ENCODE measurements at places on chromosomes 1 and 21.

GRCh38 chr1:66580081-66580480 is 46.1 kb downstream of the SGIP1 start:
- no peak for DNase-seq

GRCh38 chr1:165888552-165888920 is 61.1 kb downstream of the UCK2 start:
- no peak for DNase-seq

DNA sequence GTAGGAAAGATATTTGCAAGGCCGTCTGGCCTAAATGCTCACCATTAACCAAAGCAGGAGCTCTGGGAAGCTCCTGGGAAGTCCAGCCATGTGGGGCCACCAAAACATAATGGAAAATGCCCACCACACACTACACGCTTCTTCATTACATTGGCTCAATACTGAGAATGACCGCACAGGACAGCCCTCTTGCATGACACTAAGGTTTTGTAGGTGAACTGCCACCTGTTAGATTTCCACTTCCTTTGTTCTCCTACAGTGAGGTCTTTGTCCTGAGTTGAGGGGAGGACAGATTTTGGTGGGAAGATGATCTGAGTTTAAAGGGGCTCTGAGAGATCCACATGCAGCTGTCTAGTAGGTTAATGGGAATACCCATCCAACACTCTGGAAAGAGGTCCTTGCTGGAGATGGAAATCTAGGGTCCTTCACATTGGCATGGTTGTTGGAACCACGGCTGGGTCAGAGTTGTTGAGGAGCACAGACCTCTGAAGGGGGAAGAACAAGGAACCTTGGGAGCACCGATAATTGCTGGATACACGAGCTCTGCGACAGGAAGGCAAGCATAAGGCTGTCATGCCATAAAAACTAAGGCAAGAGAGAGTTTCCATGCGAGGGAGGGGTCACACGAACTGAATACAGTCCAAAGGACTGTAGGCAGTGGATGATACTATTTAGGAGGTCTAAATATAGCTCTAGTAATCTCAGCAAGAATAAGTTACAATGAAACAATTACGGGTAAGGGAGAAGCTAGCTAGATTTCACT is 105.5 kb upstream of the IRF2BP2 start:
- DNase-seq = no peak

GRCh38 chr1:167126811-167127210 is 32.9 kb downstream of the STYXL2 start:
- no peak for DNase-seq

- peak; percentile 8 for DNase-seq
These were observed 243.2 kb upstream of the RAB4A start for GRCh38 chr1:229027622-229028182.

DNA sequence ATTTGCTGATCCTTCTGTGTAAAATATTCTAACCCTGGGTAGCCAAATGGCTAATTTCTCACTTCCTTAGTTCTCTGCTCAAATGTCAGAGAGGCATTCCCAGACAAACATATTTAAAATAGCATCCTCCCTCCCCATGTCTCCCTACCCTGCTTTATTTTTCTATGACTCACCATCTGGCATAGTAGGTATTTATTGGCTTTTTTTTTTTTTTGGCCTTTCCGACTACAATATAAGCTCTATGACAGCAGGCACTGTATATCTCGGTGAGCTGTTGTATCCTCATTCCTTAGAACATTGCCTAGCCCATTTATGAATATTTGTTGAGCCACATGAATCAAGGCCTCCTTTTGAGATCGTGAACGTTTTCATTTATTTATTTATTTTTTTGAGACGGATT is 1.5 kb upstream of the NEK7 start:
- no peak for DNase-seq

- DNase-seq = no peak
These were observed 27.7 kb downstream of the CR1L start for GRCh38 chr1:207672522-207673130.

DNA sequence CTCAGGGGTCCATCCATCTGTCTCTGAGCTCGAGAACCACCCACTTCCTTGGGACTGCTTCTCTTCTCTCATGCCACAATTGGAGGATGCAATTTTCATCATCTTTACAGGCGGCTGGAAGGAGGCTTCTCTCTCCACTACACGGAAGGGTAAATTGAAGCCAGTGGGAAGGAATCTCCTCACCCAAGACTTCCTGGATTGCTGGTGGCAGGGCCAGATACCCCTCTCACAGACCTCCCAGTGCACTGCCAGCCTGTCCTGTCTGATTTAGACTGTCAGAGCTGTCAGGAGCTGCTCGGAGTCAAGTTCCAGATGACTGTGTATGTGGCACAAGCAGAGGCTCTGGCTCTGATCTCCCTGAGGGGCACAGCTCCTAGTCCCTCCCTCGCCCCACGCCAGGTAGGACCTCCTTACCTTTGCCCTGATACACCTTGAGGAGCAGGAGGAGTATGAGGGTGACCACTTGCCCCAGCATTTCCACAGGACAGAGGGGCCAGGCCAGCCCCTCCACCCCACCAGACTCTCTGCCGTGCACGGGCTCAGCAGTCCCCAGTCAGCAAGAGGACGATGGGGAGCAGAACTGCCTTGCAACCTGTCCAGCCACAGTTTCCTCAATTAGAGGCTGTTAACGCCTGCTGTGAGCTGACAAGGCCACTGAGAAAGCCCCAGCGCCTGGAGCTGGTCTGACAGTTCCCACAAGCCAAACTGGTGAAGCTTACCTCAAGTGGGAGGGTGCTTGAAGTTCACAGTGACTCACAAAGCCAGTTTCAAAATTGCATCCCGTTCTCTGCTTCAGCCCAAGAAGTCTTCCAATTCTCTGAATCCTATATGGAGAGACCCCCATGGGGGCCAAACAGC is at the start of gene CD244:
TSS of gene CD244 (minus strand) at position 685 of the 858 bp plus-strand sequence. CDS start at position 475, 210 bp downstream.
- peak; percentile 34 for DNase-seq

GRCh38 chr1:241844593-241844992 is 3.4 kb upstream of the EXO1 start:
- no peak for DNase-seq

- no peak for DNase-seq
These were observed 4.8 kb downstream of the RIPK4 start for GRCh38 chr21:41761934-41762635.

GRCh38 chr1:151728151-151729054 is 7.1 kb downstream of the RIIAD1 start:
- DNase-seq = no peak

DNA sequence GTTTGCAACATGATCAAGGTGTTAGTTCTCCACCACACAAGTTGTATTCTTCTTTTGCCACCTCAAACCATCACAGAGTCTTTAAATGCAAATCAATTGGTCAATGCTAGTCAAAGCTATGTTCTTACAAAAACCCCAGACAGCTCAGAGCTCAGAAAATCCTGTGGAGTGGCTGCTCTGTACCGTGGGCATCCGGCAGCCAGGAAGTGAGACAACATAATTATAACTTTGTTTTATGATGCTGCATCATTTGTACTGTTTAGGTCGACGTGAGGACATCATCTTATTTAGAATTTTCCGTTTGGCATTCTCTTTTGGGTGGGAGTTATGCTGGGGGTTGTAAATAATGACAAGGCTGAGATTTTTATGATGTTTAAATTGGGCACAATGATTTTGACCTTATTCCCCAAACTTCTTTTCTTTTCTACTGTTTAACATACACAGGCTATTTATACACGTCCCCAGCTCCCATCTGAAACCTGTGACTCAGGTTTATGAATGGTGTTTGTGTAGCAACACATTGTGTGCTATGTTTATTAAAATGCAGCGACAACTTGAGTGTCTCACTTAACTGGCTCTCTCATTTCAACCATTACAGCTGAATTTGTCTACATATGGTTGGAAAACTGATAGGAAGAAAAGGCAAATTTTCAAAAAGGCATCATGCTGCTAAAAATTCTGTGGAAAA is 124.0 kb downstream of the CNIH3 start:
- no peak for DNase-seq

GRCh38 chr1:158311066-158311465 is 20.3 kb downstream of the CD1B start:
- DNase-seq = no peak

DNA sequence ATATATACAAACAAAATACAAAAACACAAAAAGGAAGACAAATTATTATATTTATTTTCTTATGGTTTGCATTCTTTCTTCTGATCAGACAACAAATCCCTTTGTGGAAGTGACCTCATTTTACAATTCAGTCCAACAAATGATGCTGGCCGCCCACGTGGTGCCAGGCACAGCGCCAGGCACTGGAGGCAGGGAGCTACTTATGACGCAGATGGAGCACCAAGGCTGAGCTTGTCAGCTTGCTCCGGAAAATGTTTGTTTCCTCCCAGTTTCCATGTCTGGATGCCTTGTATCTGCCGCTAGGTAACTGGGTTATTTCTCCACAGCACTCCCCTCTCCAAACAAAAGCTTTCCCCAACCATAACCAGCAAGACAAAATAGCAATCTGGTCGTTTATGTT is 30.7 kb upstream of the CD34 start:
- no peak for DNase-seq

GRCh38 chr1:163837206-163837605 is 515.5 kb downstream of the NUF2 start:
- no peak for DNase-seq

DNA sequence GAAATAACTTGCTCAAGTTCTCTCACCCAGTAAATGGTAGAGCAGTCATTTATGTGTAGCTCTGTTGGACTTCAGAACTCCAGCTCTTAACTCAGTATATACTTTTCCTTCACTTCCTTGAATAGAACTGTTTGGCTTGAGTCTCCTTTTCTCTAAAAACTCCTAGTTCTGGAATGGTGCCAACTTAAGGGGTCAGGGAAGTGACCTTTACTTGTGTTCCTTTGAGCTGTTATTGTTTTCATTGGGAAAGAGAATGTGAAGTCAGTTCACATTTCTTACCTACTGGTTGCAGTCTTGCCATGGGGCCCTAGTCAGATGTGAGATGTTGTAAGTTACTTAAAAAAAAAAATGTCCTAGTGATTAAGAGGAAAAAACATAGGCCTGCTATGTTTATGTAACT is 77.0 kb upstream of the MACF1 start:
- DNase-seq = no peak

DNA sequence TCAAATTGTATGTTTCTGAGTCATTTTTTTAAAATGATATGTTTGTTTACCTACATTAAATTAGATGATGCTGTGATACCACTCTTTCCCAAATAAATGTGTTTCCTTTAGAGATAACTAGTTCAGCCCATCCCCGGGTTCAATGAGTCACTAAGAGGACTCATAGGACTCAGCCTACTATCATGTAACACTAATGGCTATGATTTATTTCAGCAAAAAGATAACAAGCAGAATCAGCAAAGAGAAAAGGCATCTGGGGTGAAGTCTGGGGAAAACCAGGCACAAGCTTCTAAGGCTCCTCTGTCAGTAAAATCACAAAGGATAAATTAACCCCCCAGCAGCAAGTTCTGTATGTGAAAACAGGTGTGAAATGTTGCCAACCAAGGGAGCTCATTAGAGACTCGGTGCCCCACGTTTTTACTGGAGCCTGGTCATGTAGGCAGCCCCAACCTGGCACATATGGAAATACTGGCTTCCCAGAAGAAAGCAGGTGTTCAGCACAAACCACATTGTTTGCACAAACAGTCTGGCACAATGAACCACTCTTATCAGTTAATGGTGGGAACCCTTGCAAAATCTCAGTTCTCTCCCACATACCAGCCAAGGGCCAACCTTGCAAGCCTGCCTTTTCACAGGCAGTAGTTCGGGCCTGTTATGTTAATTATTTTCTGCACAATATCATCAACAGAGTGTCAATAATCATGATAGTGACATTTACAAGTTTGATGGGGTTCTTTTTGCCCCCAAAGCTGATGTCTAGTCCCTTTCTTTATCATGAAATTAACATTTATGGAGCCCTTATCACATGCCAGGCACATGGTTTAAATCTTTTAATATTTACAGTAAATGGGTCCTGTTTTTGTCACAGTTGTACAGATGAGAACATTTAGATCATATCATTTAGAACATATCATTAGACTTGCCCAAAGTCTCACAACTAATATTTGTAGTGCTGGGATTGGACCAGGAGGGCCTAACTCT is 23.1 kb upstream of the CNN3 start:
- no peak for DNase-seq

DNA sequence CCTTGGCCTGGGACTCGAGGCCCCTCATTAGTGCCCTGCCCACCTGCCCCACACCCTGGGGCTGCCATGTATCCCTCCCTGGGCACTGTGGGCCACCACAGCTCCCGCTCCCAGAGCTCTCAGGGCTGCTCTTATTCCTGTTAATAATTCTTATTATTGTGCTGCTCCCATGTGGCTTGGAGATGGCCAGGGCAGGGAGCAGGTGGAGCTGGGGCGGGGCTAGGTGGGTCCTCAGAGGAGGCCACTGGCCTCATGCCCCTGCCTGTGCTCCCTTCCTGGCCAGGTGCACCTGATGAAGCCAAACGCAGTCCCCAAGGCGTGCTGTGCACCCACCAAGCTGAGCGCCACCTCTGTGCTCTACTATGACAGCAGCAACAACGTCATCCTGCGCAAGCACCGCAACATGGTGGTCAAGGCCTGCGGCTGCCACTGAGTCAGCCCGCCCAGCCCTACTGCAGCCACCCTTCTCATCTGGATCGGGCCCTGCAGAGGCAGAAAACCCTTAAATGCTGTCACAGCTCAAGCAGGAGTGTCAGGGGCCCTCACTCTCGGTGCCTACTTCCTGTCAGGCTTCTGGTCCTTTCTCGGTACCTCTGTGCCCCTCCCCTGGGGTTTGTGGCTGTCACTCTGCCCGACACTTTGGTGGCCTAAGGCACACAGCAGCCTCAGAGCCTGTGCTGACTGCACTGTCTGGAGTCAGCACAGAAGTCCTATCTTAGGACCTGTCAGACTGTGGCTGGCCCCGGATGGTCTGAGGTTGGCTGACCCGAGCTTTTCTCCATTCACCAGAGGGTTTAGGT is 34.1 kb downstream of the BMP8A start:
- DNase-seq = no peak

- DNase-seq = no peak
These were observed 184.9 kb downstream of the ZC3H11B start for GRCh38 chr1:219427989-219428388.

GRCh38 chr1:154813300-154813816 is 56.7 kb downstream of the KCNN3 start:
- no peak for DNase-seq

DNA sequence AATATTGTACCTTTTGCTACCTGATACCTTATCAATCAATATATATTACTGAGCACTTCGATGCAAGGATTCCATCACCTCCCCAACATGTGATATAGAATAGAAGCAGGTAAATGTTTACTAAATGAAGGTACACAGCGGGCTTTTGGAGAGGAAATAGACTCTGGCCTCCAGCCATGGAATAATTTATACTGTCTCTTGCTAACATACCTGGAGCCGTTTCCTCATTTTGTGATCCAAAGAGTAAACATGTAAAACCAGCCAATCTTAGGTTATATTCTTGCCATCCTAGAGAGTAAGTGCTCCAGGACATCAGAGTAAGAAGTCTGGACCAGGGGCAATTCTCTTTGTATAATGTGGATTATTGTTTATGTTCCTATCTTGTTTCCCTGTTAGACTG is 39.4 kb downstream of the NDUFS5 start:
- no peak for DNase-seq

Data from stimulated activated CD8-positive, alpha-beta memory T cell treated with anti-CD3 and anti-CD28 coated beads, Interleukin-15, amount 100 ng/mL, for 4 hours (primary cell).